T-helper 22 cell (primary cell): ENCODE measurements at places on chromosomes 7 and 10.

DNA sequence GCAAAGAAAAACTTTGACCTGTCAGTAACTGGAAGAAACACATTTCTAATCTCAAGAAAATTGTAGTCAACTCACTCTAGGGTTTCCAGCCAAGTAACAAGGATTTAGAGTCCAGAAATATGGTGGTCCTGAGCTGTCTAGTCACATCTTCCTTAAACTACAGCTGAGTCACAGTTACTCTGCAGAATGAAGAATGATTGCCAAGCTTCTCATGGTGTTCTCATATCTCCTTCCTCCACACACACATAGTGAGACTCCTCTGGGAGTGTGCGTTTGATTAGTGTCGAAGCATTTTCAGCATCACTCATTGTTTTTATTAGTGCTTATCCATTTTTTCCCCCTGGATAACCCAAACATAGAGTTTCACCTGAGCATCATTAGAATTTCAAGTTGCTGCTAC, 93.1 kb upstream of the CXCL12 start:
- DNase-seq, result no peak

GRCh38 chr7:125391921-125392320, 462.3 kb upstream of the POT1 start:
- DNase-seq, result no peak

DNA sequence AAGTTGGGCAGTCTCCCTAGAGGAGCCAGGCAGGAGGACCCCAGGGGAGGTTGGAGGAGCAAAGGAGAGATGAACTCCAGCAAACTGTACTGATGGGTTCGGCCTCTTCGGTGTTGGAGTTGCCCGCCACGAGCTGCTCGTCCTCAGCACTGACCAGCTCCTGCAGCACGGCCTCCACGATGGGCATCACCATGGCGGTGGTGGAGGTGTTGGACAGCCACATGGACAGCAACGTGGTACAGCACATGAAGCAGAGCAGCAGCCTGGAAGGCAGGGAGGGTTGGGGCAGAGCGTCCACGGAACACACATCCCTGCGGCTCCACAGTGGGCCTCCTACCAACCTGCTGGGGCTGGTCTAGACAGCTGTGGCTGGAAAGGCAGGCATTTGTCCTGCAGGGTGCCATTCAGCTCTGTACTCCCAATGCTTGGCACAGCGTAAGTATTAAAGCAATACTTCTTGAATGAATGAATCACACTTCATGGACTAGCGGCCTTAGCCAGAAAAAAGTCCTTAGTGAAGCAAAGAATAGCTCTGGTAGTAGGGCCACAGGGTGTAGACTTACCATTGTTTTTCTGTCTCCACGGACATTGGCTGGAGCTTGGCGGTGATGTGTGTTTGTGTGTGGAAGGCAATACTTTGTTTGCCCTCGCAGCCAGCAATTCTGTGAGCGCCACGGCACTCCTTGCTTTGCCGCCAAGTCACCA, 21.8 kb downstream of the SLC13A4 start:
- DNase-seq, result no peak

- DNase-seq, result no peak
These were observed 63.6 kb upstream of the INSIG1 start for GRCh38 chr7:155234158-155234492.

GRCh38 chr10:43084812-43085211, 7.9 kb downstream of the RET start:
- DNase-seq, result no peak

DNA sequence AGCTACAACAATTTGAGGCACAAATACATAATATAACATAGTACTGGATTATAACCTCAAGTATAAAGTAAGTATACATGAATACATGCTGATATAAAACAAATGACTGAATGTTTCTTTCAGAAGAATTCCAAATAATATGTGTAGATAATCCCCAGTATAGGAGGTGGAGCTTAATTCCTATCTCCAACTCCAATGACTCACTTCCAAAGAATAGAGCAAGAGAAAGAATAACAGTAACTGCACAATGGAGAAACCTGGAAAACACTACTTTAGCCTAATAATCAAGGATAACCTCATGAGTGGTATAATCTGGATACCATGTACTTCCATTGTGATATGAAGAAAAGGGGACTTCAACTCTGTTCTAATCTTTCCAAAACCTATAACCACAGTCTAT, 13.7 kb upstream of the SEMA3C start:
- DNase-seq, result no peak

- no peak for DNase-seq
These were observed 180.0 kb downstream of the RELN start for GRCh38 chr7:103809229-103809994.

- no peak for DNase-seq
These were observed 359.4 kb downstream of the GPAM start for GRCh38 chr10:111824128-111824527.

GRCh38 chr7:86499986-86500385, 143.7 kb upstream of the GRM3 start:
- no peak for DNase-seq

GRCh38 chr10:114684822-114685209, 26.7 kb upstream of the ABLIM1 start:
- DNase-seq, result no peak

- DNase-seq, result no peak
These were observed 11.4 kb upstream of the TWIST1 start for GRCh38 chr7:19128856-19129255.

- no peak for DNase-seq
These were observed 20.5 kb upstream of the INPP5A start for GRCh38 chr10:132516771-132517725.

GRCh38 chr7:5574770-5575269, 151.2 kb upstream of the TNRC18 start:
- DNase-seq, result no peak

- no peak for DNase-seq
These were observed 18.2 kb downstream of the HNRNPF start for GRCh38 chr10:43390759-43391158.

GRCh38 chr7:113289140-113289740, 170.9 kb upstream of the SMIM30 start:
- DNase-seq, result no peak

DNA sequence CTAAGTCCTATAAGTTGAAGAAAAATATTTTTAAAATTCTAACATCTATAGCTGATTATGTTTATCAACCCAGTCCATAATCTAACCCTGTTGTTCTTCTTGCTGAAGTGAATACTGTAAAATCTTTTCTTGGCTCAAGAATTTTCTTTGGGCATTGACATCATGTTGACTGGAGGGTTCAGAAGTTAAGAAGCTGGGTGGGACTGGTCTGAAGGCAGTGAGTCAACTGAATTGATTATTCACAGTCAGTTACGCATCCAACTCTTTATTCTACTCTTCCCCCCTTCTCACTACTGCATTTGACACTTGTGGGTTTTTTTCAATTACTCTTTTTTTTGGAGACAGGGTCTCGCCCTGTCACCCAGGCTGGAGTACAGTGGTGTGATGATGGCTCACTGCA, 31.0 kb downstream of the DENND2A start:
- no peak for DNase-seq

GRCh38 chr7:43942250-43942649, 16.0 kb downstream of the UBE2D4 start:
- no peak for DNase-seq

DNA sequence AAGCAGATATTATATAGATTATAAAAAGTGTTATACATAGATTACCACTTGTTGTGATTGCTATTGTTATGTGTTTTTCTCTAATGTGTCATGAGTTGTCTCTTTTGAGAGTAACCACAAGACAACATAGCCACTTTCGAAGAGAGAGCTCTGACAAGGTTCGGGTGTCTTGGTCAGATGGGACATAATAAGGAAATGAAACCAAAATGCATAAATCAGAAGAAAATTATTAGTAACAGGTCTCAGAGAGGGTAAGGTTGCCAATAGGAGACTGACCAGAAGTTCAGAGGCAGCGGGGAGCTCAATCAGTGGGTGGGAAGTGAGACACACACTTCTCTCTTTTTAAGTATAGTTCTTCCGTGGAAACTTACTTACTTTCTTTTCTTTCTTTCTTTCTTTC, 639.2 kb upstream of the POT1 start:
- DNase-seq, result no peak

DNA sequence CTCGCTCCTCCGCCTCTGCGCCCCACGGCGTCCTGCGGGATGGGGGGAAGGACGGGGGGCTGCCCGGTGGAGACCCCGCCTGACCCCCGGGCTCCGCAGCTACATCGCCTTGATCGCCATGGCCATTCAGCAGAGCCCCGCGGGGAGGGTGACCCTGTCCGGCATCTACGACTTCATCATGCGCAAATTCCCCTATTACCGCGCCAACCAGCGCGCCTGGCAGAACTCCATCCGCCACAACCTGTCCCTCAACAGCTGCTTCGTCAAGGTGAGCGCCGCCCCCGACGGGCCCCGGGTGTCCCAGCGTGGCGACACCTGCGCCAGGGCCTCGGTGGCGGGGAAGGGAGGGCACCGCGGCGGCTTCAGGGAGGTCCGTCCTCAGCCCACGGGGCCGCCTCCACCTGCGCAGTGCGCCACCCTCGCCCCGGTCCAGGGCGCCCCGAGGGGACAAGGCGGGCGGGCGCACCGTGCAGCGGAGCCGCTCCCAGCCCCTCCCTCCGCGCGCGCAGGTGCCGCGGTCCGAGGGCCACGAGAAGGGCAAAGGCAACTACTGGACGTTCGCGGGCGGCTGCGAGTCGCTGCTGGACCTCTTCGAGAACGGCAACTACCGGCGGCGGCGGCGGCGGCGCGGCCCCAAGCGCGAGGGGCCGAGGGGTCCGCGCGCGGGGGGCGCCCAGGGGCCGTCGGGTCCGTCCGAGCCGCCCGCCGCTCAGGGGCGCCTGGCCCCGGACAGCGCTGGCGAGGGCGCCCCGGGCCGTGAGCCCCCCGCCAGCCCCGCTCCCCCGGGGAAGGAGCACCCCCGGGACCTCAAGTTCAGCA, 793 bp downstream of the FOXL3 start:
- DNase-seq, result no peak

DNA sequence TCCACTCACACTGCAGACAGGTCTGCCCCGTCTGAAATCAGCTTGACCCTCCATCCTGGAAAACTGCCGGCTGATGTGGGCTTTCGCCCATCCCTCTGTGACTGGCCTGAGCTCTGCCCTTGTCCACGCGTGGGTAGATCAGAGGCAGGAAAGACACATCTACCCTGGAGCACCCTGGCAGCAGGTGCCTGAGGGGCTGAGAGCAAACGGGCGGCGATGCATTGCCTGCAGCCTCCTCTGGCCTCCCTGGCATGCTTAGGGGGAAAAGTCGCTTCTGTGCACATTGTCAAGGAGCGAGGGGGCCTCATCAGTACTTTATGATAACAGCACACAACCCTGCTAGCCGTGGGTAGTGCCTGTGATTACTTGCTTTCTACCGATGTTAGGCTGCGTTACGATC, 109.4 kb downstream of the ADARB2 start:
- DNase-seq, result no peak

DNA sequence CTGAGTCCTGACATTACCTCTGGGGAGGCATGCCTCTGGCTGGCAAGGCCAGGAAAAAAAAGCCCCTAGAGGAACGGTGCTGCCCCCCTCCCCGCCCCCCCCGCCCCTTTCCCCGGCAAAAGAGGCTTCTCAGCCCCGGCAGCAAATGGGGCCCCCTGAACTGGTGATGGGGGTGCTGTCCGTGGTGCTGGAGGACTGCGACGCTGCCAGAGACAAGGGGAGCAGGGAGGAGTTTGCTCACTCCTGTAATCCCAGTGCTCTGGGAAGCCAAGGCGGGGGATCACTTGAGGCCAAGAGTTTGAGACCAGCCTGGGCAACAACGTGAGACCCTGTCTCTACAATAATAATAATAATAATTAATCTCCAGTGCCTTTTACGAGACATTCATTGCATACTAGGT, 23.7 kb downstream of the SRRM3 start:
- no peak for DNase-seq

DNA sequence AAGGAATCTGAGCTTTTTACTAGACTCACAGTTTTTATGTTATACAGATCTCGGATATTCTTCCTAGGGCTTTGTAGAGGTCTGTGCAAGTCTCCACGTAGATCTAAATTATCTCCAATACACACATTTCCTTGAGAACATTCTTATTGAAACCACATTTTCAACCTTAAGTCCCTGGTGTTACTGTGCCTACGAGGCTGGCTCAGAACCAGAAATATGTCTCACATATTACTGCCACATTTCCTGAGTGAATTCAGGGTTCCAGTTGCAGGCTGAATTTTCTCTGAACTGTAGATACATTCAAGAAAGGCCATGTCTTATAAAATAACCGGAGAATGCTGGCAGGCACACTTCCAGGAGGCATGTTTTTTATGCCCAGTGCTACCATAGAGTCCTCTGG, 46.5 kb downstream of the INHBA start:
- no peak for DNase-seq

- no peak for DNase-seq
These were observed 714 bp upstream of the KCND2 start for GRCh38 chr7:120272261-120272660.

GRCh38 chr7:8184221-8184620, 77.7 kb downstream of the ICA1 start:
- no peak for DNase-seq

DNA sequence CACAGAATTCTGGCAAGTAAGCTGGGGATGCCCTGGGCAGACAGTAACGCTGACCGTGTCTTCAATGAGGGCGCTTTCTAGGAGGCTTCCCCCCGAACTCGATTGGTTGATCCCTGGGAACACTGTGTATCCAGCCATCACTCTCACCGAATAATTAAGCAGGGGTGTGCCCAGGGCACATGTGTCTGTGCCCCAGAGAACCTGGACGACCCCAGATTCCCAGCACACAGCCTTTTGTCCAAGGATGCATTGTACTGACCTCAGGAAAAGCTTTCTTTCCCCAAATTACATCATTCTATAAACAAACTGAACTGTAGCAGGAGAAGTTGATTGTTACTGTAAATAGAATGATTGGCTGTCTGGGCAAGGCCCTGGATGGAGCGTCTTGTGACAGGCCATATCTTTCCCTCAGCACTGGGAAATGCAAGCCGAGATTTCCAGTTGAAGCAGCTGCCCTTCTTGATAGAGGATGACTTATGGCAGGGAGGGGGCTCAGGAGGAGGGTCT, 6.6 kb upstream of the DEPP1 start:
- DNase-seq, result no peak

DNA sequence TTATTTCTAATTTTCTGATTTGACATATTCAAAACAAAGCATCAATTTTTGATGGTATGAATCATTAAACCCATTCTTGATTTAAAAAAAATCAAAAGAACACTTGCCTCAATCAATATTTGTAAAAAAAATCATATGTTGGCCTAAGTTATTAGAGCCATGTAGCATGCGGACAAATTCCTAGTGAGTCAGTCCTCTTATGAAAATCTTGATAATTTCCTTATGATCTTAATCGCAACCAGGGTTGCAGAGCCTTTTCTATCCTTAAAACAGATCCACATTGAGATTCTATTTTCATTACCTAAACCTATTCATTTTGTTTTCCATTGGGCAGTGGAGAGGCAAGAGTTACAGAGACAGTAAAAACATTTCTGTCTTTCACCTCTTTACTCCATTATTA, 203.2 kb downstream of the ARL4A start:
- no peak for DNase-seq

GRCh38 chr7:112110175-112110574, 96.0 kb downstream of the DOCK4 start:
- no peak for DNase-seq

GRCh38 chr7:81277691-81278090, 358.8 kb upstream of the SEMA3C start:
- DNase-seq, result no peak
